ENCODE measurements at places on chromosomes 2 and 18. TPM values are rescaled to one million over a fixed set of nuclear protein-coding genes. Genes with fewer than 3 reads are reported as not detected.

The DNAJC27 gene
- polyA plus RNA-seq, result 12.0 TPM

The TRABD2A gene
- polyA plus RNA-seq, result 18.6 TPM

The LRRC30 gene
- polyA plus RNA-seq, result not detected

The DSG1 gene
- polyA plus RNA-seq, result not detected

The IL1RL1 gene
- polyA plus RNA-seq, result 0.28 TPM

The REG1B gene
- polyA plus RNA-seq, result not detected

The FAP gene
- polyA plus RNA-seq, result 25.5 TPM

The TMEM182 gene
- polyA plus RNA-seq, result 10.7 TPM

The NXPH2 gene
- polyA plus RNA-seq, result 1.4 TPM

The FAM110C gene
- polyA plus RNA-seq, result 4.3 TPM

The KYNU gene
- 0.67 TPM for polyA plus RNA-seq

The TUBA3E gene
- not detected for polyA plus RNA-seq

The TMEM169 gene
- polyA plus RNA-seq, result 0.90 TPM

DNA sequence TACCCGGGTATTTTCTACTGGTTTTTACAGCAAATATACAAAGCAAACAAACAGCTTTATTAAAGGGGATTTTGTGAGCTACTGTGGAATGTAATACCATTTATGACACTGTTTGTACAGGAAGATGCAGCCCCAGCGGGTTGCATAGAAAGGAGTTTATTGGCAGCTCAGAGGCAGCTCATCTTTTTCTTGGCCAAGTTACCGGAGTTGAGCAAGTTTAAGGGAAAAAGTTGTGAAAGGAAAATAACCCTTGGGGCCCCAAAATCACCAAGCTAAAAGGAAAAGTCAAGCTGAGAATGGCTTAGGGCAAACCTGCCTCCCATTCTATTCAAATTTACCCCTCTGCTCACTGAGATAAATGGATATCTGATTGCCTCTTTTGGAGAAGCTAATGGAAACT lies 60.8 kb downstream of the MOB4 start:
- DNase-seq, result peak; percentile 33

GRCh38 chr2:101558740-101559525 lies 84.0 kb upstream of the RFX8 start:
- peak; percentile 83 for DNase-seq

DNA sequence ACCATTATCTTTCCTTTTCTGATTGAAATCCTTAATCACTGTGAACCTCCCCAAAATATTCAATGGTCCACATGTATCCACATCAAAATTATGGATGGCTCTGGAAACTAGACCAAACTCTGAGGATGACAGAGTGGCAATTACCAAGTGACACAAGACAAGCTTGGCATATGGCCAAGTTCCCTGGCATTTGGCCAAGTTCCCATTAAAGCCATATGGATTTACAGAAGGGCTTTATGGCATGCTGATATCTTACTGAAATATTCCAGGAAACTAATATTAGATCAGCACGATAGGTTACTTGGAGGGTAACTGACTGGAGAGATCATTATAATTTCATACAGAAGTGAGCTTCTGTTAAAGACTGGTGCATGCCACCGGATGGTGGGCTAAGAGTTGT lies 21.9 kb upstream of the CERS6 start:
- no peak for DNase-seq

GRCh38 chr2:98903064-98903355 lies 33.0 kb downstream of the CRACDL start:
- no peak for DNase-seq

DNA sequence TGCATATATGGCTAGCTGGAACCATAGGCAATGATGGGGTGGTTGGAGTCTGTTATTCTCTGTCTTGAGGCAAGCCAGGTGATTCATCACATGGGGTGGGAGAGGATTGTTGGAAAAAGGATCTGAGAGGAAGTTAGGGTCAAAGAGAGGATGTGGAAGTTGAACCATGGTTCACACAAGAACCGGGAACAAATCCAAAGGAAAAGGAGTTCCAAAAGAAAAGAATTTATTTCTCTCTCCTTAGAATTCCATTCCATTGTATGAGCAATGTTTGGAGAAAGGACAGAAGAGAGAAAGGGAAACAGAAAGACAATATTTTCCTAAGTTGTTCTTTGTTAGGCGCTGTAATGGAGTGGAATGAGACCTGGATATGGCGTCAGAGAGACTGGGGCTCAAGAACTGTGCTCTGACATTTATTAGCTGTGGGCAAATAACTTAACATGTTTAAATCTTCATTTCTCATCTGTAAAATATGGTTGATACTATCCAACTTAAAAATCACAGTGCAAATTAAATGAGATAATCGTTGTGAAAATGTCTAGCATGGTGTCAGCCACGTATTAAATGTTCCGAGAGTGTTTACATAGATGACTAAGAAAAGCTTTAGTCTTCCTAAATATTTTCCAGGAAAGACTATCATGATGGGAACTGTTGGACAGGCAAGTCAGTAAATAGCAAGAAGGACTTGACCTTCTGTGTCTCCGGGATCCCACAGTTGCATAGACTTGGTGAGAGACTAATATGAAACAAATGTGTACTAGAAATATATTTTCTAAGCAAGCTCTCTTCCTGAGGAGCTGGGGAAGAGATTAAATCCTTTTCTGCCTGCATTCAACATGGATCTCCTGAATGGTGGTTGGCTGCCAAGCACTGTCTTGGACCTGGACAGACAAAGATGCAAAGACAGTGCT lies 71.4 kb downstream of the TRIB2 start:
- DNase-seq, result no peak

DNA sequence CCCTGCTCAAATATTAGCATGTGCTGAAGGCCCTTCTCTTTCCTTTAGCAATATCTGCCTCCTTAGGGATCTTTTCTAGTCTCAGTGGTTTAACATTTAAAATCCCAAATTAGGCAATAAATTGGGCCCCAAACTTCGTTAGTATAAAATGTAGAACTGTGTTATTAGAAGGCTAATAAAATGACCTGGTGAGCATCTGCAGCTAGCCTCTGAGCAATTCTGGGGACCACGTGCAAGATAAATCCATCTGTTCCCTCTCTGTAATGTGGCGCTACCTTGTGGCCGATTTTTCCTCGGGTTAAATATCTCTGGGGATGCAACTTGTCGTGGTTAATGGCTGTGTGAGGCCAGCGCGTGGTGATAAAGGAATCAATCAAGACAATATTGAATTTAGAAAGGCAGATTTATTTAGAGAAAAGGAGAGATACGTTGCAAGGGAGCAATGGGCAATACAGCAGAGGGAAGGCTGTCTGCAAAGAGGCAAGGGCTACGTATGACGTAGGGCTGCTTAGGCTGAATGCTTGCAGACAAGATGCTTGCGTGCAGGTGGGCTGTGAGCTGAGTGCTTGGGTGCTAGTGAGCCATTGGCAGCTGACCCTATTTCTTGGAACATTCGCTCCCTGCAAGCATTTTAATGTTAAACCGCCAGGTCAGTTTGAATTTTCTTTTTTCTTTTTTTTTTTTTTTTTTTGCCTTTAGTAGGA lies 18.5 kb upstream of the IL36G start:
- no peak for DNase-seq

- DNase-seq, result no peak
Measured at GRCh38 chr2:137525132-137525531, 439.1 kb upstream of the HNMT start.

- no peak for DNase-seq
Measured at GRCh38 chr2:195642027-195642678, 14.9 kb upstream of the SLC39A10 start.

GRCh38 chr18:33603454-33603853 lies 25.4 kb downstream of the ASXL3 start:
- no peak for DNase-seq

GRCh38 chr2:37570773-37571586 lies 100.5 kb downstream of the CDC42EP3 start:
- no peak for DNase-seq

DNA sequence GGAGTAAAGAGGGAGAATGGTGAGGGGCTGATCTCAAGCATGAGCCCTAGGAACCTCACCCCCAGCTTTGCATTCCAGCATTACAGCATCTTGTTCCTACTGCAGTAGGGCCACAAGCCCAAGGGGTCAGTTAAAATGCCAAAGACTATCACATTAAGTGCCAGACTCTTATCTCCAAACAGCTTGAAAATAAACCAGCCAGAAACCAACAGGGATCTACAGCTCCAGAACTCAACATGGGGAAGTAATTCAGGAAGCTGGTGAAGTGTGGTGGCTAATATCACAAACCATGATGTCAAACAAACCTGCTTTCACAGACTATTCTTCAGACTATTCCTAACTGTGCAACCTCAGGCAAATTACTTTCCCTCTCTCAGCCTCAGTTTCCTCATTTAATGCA lies 278.3 kb downstream of the TNS1 start:
- DNase-seq, result no peak

DNA sequence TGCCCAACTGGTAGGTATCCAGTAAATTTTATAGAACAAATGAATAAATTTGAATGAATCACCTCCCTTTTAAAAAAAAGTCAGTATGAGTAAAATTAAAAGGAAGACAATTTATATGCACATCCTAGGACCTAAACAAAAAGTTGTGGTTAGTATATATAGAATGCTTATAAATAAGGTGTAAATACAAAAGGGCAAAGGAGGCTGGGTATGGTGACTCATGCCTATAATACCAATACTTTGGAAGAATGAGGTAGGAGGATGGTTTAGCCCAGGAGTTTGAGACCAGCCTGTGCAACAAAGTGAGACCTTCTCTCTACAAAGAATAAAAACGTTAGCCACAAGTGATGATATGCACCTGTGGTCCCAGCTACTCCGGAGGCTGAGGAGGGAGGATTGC lies 12.8 kb downstream of the C2orf69 start:
- DNase-seq, result no peak

- peak; percentile 40 for DNase-seq
Measured at GRCh38 chr2:97011977-97012569, 25.7 kb upstream of the FAM178B start.

DNA sequence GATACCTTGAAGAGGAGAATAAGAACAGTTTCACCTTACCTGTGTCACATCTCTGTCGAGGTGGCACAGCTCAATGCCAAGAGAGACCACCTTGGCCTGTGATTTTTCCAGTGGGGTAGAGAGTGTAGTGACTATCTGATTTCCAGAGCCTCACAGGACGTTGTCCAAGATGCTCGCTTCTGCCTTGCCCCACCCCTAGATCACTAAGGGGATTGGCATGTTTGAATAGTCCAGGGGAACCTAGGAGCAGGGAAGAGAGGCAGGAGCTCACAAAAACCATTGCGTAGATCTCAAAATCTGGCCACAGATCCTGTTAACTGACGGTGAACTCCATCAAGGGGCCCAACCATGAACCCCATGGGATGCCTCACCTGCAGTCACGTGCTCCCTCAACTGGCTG lies 24.2 kb downstream of the TMEM178A start:
- DNase-seq, result no peak

GRCh38 chr2:141311430-141311829 lies 819.4 kb downstream of the LRP1B start:
- DNase-seq, result no peak

DNA sequence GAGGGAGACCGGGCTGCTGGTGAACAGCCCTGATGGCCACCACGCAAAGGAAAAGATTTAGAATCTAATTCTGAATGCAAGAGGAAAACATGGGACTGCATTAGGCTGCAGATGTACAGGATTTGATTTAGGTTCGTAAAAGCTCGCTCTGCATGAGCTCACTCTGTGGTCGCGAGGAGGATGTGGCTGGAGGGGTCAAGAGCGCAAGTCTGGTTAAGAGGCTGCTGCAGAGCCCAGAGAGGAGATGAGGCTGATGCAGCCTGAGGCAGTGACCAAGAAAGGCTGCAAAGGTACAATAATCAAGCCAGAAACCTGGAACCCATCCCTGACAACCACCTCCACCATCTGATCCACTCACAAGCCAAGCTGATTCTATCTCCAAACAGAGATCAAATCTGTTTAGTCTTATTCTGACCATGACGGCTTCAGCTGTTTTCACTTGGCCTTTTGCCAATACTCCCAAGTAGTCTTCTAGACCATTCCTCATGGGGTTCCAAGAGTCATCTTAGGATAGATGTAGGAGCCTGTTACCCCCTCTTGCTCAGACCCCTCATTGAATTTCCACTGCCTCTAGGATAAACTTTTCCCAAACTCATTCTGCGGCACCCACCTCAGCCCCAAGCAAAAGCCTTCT lies 58.9 kb upstream of the ARL4C start:
- no peak for DNase-seq

DNA sequence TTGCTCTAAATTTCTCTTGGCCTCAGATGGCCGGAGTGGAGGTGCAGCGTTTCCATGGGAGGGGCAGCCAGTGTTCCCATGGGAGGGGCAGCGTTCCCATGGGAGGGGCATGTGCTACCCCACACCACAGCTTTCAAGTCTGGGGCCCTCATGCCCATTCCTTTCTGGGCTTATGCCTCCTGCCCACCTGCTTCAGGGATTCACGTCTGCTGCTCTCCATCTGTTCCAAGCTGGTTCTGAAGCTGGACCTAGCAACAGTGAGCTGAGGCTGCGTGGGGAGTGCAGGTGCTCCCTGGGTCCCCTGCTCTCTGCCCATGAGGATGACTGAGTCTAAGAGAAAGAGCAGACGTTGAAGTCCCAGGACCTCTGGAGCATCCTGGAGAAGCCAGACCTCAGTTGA lies 243.1 kb upstream of the PXDN start:
- DNase-seq, result no peak

- no peak for DNase-seq
Measured at GRCh38 chr18:56652802-56653201, 1.6 kb downstream of the WDR7 start.

GRCh38 chr2:3627500-3628100 lies 30.4 kb upstream of the ALLC start:
- DNase-seq, result no peak

- no peak for DNase-seq
Measured at GRCh38 chr2:168350380-168350779, 103.0 kb upstream of the STK39 start.

GRCh38 chr2:47783486-47784351 lies 774 bp downstream of the MSH6 start:
- peak; percentile 76 for DNase-seq

DNA sequence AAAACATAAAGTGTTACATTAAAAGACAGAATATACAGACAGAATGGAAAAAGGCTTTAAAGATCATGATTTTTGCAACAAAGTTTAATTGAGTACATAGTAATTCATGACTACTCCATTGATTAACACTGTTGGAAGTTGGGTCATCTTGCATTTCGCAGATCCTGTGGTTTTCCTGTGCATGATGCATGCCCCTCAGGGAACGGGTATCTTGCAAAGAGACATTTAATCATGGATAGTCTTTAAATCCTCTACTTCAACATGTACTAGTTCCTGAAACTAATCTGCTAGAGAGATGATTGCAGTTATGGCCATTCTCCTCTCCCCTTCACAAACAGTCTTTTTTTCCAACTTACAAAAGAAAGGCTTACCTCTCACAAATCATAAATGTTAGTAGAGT lies 155.6 kb upstream of the DSEL start:
- no peak for DNase-seq

DNA sequence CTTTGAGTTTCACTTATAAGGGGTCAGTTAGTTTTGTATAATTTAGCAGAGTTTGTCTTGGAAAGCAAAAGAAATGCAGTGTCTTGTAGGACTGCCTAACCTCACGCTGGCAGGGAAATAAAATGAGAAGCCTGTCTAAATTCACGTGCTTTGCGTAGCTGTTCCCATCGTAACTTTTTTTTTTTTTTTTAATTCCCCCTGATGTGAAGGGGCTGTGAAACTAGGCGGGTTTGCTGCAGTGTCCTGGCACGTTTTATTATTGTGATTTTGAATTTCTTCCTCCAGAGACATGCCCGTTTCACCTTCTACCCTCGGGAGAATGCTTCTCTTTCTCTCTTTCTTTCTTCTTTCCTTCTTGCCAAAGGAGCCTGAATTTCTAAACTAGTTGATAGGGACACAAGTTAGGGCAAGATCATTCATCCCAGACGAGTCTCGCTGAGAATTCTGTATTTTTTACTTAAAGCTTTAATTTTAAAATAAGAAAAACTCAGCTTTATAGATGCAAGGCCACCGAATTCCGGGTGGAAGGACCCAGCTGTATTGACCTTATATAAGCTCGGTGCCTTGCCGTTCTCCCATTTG lies 2.3 kb downstream of the MEIS1 start:
- no peak for DNase-seq

Measured in right lung (tissue), 10 donors.